ENCODE measurements at places on chromosomes 12 and 14. TPM values are rescaled to one million over a fixed set of nuclear protein-coding genes. Genes with fewer than 3 reads are reported as not detected.

Gene RNASE3
- total RNA-seq: not detected

Gene KRT79
- total RNA-seq: not detected

Gene HOXC4
- total RNA-seq: 2.7 TPM

- no peak for DNase-seq
Measured at GRCh38 chr14:60933920-60934655, 46.8 kb downstream of the TRMT5 start.

GRCh38 chr12:112107306-112108201 is 1.0 kb downstream of the NAA25 start:
- DNase-seq: peak; percentile 71
